ENCODE measurements at places on chromosomes 16 and 17.

GRCh38 chr17:48067245-48067644 is 19.1 kb downstream of the NFE2L1 start:
- DNase-seq, result no peak

DNA sequence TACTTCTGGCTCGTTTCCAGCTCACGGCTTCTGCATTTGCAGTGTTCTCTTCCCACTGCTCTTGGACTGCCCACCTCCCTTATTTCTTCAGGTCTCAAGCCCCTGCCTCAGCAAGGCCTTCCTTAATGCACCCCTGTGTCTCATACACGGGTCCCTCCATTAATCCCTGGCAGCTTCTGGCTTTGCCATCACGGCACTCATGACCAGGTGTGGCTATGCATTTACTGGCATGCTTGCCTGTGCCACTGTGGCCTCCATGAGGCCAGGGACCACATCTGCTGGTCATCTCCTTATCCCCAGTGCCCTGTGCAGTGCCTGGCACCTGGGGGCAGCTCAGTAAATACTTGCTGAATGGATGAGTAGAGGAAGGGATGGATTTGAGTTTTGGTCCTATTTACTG is 114.1 kb downstream of the C16orf78 start:
- DNase-seq, result no peak

DNA sequence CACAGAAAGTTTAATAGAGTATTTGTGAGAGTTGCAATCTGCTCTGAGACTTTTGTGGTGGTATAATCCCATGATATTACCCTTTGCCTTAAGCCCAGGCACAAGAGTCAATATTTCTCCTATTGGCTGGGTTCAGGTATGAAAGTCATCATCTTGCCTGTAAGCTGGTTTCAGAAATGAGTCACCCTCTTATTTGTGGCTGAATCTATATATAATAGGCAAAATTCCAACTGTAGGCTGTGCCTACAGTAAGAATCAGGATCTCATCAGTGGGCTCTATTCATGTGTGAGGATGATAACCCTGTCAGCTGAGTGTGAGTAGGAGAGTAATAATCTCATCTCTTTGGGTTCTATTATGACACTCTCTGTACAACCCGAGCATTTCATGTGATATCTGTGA is 2103.1 kb downstream of the TP53TG3F start:
- DNase-seq, result no peak

- DNase-seq, result no peak
These were observed 188.5 kb downstream of the LGALS9B start for GRCh38 chr17:20278805-20279204.

- no peak for DNase-seq
These were observed 98.2 kb downstream of the ADAMTS18 start for GRCh38 chr16:77336637-77337036.

- DNase-seq, result peak; percentile 38
These were observed 11.5 kb upstream of the SCN4A start for GRCh38 chr17:63984236-63984635.

DNA sequence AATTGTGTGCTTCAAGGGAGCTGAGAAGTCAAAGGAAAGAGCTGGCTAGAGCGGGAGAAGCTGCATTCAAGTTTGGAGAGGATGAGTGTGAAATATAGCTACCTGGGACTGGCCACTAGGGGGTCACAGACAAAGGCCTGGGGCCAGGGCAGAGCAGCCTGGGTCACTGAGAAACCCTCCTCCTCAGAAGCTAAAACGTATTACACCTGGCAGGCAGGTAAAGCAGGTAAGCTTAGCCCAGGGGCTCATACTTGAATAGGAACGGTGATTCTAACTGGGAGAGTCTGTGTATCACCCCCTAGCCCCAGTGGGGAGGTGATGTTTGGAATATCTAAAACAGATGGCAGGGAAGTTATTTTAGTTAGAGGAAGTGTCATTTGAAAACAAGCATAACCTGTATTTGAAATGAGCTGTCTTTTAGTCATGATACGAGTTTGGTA is 6.8 kb downstream of the KRT37 start:
- peak; percentile 43 for DNase-seq

- DNase-seq, result no peak
These were observed 49.0 kb downstream of the SOX9 start for GRCh38 chr17:72169823-72170222.

DNA sequence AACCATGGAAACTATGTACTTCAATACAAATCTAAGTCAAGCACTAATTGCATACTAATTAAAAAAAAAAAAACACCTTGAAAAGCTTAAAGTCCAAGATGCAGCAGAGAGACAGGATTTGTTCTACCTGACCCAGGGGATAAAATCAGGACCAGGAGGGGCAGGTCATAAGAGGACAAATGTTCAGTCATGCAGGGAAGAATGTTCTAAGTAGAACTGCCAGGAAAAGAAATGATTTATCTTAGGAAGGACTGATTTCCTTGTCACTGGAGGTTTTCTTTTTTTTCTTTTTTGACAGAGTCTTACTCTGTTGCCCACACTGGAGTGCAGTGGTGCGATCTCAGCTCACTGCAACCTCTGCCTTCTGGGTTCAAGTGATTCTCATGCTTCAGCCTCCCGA is 9.1 kb upstream of the GHDC start:
- DNase-seq, result no peak

- DNase-seq, result peak; percentile 58
These were observed 81.9 kb downstream of the CA4 start for GRCh38 chr17:60231691-60232090.

DNA sequence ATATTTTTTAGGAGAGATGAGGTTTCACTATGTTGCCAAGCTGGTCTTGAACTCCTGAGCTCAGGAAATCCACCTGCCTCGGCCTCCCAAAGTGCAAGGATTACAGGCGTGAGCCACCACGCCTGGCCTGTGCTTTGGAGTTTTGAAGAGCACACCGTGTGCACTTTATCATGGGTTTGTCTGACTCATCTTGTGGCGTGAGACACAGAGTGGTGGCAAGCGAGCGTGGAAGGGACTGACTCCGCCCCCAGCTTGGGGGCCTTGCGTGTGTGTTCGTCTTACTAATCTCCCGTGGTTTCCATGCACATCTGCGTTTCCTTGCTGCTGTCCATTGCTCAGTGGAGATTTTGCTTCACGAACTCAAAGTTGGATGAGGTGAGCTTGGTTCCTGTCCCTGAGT is 22.9 kb downstream of the CRAMP1 start:
- no peak for DNase-seq

DNA sequence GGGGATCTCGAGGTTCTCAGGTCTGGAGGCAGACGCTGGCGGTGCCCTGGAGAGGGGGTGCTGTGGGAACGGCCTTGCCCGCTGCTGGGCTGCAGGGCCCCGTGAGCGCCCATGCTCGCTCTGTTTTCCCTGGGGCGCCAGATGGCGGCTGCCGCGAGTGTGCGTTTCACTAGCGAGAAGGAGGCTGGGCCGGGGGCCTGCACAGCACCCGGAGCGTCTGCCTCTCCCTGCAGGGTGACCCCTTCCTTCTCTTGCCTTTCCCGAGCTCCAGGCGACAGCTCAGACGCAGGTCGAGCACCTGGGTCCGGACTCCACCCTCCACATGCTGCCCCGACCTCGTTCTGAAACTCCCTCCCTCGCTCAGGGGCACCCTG is 2.7 kb downstream of the TELO2 start:
- DNase-seq, result no peak

DNA sequence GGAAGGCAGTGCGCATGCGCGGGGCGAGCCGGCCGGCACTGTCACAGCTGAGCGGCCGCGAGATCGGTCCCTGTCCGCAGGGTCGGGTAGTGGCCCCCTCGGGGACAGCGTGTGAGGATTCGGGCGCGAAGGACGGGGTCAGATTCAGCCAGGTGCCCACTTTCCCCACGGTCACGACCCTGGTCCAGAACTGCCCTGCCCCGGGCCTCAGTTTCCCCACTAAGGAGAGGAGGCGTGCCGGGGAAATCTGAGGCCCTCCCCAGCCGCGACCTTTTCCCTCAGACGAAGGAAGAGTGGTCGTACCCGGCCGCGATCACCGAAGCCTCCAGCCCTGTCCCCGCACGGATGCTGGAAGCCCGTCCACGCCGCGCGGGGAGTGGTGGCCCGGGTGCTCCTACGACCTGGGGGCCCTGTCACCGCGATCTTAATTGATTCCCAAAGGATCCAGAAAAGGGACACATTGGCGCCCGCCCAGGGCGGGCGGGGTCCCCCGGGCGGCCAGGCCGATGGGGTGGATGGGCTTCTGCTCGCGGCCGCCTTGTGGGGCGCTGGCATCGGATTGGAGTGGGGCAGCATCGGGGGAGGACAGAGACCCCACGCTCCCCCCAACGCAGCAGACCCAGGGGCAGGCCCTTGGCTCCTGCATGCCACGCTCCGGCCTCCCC is 57.7 kb downstream of the SRL start:
- no peak for DNase-seq

GRCh38 chr17:53736516-53737240 is 86.0 kb upstream of the KIF2B start:
- no peak for DNase-seq

DNA sequence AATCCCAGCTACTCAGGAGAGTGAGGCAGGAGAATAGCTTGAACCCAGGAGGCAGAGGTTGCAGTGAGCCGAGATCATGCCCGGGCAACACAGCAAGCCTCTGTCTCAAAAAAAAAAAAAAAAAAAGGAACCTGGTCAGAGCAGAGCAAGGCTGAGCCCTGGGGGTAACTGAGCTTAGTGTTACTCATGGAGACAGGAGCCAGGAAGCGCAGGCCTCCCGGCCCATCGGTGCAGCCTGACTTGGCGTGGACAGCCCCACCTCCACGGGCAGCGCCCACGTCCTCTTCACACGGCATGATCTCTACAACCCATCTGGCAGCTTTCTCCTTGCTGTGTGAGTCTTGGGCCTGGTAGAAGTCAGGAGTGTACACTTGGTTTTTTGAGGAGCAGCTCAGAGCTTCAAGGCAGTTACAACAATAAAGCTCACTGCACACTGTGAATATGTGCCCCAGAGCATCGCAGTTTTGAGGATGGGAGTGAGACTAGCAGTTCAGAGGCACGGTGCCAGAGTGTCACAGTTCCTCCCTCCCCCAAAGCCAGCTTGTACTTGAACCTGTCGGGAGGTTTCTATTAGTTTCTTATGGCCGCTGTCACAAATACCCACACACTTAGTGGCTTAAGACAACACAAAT is 129.9 kb downstream of the RAP1GAP2 start:
- peak; percentile 57 for DNase-seq

GRCh38 chr17:58331815-58332777 is 3.5 kb upstream of the TSPOAP1 start:
- DNase-seq, result no peak

DNA sequence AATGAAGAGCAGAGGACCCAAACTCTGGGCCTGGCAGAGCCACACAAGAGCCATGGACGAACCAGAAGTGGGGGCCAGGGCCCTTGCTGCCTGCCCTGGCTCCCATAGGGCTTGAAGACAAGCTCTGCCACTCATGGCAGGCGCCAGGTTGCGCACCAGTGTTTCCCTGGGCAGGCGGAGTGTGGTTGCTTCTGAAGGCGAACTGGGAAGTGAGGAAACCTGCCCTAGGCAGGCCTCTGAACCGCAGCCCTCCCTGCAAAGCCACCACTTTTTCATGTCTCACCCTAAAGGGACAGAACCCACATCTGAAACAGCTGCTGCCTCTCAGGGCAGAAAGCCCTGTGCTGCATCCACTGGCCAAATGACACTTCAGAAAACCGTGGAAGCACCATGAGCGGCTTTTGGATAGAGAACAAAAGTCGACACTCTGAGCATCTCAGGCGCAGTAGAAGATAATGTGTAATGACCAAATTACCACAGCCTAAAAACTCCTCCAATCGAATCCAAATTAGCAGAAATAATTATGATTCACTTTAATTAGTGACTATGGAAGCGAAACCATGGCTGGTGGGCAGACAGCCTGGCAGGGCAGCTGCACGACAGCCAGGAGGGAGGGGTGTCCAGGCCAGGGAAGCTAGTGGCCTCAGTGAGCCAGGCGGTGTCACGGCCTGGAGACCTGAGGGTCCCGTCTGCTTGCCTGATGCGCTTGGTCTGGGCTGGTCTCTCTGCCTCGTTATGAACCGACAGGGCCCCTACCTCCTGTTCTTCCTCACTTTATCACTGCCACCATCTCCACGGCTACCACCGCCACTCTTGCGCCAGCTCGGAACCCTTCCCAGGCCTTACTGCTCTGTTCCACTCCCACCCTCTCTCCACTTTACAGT is 59.1 kb downstream of the PRMT7 start:
- no peak for DNase-seq

- peak; percentile 16 for DNase-seq
These were observed 256.7 kb downstream of the CDH11 start for GRCh38 chr16:64865069-64865696.

DNA sequence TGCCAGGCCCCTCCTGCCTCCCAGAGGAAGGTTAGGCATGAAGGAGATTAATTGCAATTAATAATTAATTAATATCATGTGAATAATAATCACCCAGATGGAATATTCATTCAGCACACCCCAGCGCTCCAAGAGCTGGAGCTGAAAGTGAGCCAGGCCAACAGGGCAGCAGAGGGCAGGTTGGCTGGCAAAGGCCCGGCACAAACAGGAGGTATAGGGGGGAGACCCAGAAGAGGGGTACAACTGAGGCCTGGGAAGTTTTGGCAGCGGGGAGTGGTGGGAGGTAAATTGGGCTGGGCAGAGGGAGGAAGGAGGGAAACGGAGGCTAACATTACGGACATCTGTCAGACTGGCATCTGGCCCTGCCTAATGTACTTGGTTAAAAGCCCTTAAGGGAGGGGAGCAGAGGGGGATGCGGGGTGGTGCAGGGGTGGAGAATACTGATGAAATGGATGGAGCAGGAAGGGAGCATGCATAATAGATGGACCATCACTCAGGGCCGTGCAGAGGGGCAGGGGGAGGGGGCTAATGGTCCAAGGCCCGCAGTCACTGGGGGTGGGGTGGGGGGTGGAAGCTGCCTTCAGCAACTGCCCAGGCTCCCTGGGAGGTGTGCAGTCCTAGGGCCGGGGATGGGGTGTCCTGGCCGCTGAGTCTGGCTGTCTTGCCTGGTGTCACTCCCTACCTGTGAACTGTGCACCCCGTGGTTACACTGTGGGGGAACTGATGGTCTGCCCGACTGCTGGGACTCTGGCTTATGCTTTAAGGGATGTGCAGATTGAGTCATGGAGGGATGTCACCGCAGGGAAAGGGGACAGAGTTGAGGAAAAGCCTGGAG is 1.9 kb downstream of the ADAM11 start:
- DNase-seq, result no peak

GRCh38 chr17:30172560-30172959 is 55.9 kb downstream of the NSRP1 start:
- DNase-seq, result no peak

GRCh38 chr17:82519971-82520903 is 705 bp downstream of the FOXK2 start:
- no peak for DNase-seq

DNA sequence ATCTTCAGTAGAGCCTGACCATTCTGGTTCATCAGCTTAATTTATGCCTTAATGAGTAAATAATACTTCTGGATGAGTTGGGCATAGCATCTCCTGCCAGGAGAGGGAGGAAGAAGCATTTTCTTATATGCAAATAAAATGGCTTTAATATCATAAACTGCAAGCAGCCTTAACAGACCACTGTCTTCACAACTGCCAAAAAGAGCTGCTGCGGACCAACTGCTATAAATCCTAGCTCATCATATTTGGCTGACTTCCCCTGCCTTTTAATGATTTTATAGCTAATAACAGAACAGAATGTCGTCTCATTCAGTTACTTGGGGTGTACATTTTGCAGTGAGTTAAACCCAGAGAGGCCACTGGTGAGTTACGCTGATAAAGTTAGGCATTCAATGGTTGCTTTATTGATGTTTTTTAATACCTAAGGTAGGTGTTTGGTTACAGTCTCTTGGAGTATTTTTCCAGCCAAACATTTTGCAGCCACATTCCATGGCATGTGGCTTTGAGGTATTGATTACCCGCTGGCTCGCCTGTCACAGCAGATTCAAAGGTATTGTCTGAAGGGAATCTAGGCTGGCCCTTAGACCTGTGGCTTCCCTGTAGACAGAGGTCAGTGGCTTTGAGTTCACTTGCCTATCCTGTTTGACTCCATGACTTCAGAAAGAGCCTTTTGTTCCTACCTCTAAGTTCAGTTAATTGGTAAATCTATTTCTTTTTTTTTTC is 16.4 kb downstream of the FAM20A start:
- DNase-seq, result no peak

Measured in IMR-90 (cell line).